ENCODE measurements at places on chromosomes 2 and 18.

DNA sequence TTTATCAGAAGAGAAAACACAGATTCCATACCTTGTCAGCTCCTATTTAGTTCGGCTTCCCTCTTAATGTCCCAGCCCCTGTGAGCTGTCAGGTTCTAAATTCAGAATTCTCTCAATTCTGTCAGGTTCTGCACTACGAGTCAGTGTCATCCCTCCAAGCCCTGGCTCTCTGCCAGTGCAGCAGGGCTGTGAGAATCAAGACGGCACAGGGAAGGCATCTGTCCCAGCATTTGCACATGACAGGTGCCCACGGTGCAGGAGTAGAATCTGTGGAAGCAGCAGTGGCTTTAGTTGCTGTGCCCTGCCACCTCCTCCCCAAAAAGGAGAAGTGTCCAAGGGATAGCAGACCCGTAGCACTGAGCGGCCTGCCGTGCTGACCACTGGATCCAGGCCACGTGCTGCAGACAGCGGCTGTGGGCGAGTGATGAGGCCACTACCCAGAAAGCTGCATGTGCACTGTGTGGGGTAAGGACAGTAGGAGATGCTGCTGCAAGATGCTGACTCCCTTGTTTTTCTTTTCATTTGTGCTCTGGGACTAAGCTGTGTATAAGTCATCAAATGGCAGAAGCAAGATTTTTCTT is 12.8 kb downstream of the RBFA start:
- DNase-seq = no peak

GRCh38 chr2:229920011-229920641 is 1.7 kb downstream of the TRIP12 start:
- no peak for DNase-seq

DNA sequence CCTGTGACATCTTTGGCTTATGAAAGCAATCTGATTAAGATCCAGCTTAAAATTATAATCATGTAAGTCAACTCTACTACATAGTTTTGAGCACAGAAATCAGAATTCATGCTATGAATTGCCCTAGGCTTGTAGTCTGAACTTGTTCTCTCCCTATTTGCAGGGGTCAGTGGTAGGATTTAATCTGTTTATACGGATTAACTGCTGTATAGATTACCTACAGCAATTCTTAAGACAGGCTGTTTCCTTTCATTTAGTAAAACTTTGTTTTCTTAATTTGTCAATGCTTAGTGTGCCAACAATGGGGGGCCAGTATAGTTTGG is 287.9 kb downstream of the PDE11A start:
- DNase-seq = no peak

GRCh38 chr2:51158251-51158650 is 126.3 kb upstream of the NRXN1 start:
- no peak for DNase-seq

DNA sequence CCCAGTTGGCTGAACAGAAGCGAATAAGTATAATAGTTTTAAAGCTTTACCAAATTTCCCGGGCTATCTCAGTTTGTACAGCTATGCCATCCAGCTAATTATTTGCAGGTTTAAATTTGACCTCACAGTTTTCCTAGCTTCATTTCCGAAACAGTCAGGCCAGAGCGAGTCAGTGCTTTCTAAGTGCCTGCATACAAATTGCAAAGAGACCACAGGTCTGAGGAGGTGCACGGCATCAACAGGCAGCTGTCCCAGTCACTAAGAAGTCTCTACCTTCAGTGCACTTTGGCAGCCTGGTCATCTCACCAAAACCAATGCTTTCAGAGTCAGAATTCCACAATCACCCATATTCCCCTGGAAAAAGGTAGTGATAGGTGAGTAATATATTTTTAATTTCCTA is 51.9 kb downstream of the LAMA1 start:
- no peak for DNase-seq

- no peak for DNase-seq
Observed at GRCh38 chr2:231662028-231662810, 46.1 kb upstream of the PTMA start.

DNA sequence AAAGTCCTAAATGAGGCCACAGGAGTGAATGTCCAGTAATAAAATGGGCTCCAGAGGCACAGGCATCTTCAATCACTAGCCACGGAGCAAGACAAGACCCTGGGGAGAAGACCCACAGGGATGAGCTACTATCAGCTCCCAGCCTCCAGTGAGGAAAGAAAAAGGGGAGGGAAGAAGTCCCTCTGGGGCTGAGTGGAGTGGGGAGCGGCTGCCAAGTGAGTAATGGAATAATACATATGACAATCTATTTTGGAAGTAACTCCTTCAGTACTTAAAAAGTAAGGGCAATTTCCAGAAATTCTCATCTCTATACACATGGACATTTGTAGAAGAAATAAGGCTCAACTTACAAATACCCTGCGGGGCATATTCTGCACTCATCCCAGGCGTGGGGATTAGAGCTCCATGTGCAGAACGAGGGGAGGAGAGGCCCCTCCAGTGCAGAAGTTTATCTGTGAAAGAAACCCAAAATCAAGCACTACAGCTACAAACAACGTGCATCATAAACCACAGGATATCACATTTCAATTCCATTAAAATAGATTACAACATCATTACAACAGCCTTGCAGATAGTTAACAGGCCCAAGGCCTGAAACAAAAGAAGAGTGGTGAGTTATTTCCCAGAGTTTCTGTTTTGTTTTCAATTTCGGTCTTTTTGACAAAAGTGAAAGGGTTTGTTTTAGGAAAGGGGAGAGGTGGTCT is 84.9 kb downstream of the BCL11A start:
- no peak for DNase-seq

GRCh38 chr2:233287871-233288270 is 19.7 kb upstream of the SAG start:
- no peak for DNase-seq

- DNase-seq = peak; percentile 34
Observed at GRCh38 chr2:132766573-132766972, 96.6 kb upstream of the LYPD1 start.

- DNase-seq = no peak
Observed at GRCh38 chr18:48766026-48766425, 184.7 kb downstream of the SMAD7 start.

DNA sequence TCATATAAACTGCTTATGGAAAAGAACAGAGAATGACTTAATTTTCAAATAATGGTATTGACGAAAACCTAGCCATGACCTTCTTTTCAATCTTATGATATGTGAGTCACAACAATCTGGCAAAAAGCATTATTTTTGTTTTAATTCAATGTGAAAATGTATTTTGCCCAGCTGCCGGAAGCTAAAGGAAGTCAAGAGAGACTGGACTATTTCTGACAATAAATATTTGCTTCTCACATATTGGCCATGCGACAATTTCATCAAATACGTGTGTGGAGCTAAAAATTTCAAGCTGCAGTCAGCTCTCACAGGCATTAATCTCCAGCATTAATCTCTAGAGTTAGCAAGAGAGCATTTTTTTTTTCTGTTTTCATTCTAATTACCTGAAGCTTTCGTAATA is 881.0 kb downstream of the CPS1 start:
- DNase-seq = no peak

GRCh38 chr2:191319186-191319585 is 74.0 kb downstream of the MYO1B start:
- DNase-seq = no peak

DNA sequence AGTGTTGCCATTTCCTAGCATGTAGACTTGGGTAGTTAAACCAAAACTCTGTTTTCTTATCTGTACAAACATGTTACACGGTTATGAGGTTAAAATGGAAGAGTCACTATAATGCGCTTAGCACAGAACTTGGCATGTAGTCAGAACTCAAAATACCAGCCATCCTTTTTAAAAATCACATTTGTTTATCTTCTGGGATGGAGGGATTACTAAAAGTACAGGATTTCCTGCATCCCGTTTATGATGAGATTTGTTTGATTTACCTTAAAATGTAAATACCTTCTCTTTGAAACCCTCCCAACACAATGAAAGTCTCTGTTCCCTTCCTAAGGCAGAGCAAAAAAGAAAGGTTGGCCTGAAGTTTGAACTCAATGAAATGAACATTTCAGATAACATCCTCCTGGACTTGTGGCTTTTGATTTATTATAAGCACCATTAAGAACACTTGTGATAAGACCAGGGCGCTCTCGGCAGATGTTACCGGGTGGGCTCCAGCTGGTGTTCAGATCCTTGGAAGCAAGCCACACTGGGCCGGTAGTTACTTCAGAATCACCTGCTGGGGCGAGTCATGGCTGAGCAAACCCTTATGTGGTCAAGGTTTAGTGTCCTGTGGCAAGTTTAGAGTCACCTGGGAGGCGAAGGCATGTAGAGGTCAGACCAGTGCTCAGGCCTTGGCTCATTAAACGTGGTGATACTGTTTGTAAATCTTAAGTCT is 105.7 kb downstream of the MGAT5 start:
- DNase-seq = no peak

GRCh38 chr2:145253492-145253891 is 733.6 kb upstream of the ZEB2 start:
- DNase-seq = no peak

DNA sequence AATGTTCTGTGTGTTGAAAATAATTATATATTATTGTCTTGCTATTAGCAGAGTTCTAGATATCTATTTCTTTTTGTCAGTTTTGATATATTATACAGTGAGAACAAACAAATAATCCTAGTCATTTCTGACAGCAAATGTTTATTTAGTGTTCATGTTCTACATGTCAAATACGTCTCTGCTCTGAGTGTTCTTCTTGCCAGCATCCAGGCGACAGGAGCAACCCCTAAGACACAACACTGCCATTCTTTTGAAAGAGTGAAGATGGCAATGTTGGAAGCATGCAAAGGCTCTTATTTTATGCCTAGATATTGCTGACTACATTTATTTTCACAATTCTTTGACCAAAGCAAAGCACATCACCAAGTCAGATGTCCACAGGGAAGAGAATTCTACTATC is 1556.6 kb upstream of the TMEFF2 start:
- DNase-seq = no peak

Measured in SK-N-MC (cell line).